ENCODE measurements at places on chromosomes 7 and 10.

- DNase-seq, result no peak
Observed at GRCh38 chr7:128767475-128768110, 8.0 kb downstream of the OPN1SW start.

GRCh38 chr10:77905086-77905748 lies 21.3 kb downstream of the DLG5 start:
- no peak for DNase-seq

DNA sequence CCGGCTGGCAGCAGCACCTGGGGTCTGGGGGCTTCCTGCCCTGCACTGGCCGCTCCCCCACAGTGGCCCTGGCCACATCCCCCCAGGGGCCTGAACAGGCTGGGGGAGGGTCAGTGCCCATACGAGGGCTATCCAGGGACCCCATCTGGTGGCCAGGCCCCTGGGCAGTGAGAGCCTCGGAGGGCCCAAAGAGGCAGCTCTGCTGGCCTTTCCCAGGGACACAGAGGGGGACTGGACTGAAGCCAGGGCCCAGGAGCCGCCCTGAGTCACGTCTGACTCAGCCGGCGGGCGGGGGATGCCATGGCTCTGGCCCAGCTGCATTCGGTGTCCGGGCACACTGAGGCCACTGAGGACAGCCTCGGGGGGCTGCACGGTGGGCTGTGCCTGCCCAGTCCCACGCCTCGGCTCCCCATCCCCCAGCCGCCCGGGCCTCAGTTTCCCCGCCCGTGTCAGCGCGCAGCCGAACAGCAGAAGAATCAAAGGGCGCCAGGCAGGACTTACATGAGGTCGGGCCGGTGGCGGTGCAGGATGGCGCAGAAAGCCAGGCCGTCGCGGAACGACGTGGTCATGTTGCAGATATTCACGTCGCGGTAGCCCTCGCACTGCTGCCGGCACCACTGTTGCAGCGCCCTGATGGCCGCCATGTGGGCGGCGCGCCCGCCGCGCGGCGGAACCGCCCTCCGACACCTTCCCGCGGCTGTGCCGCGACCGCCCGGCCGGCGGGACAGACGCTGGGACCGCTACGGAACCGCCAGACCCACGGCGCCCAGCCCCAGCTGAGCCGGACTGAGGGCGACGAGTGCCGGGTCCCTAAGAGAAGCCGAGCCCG lies at the start of gene MICALL2:
Gene MICALL2, minus strand, starts transcription at position 788 of the 829 bp plus-strand sequence. Its CDS starts 144 bp downstream, at position 644.
- DNase-seq, result no peak

DNA sequence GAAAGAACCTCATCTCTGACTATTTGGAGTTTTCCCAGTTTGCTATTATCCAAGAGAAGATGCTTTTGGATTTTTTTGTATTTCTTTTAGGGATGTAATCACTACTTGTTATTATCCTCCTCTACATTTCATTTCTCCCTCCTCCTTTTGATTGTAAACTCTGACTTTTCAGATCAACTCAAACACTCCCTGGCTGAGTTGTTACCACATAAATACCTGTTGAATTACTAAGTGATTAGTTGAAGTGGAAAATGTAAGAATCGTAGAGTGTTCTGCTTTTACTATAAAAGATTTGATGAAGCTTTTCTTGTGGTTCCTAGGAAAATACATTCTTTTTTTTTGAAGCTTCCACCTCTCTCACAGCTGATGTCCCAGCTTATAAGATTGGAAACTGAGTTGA lies 164.1 kb upstream of the C1GALT1 start:
- no peak for DNase-seq

- no peak for DNase-seq
Observed at GRCh38 chr7:36278620-36279172, 111.0 kb upstream of the ANLN start.

DNA sequence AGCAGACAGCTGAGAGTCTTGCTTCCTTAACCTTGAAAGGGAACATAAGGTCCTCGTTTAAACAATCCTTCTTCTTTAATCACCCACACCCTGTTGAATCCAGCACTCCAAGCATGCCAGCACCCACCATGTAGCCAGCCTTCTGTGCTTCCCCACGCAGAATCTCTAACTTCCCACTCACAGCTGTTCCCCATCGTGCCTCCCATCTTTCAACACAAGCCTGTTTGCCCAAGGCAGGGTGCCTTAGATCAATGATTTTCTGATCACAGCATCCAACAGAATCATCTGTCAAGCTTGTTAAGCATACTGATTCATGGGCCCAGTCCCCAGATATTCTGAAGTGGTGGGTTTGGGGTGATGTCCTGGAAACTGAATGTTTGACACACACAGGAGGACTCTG lies 530.8 kb downstream of the SH2D4B start:
- DNase-seq, result no peak

All from stimulated activated CD4-positive, alpha-beta T cell treated with anti-CD3 and anti-CD28 coated beads, Interleukin-15, amount 100 ng/mL, for 1 hour (primary cell).